ENCODE measurements at places on chromosomes 11 and 22.

- DNase-seq, result no peak
Measured at GRCh38 chr11:25357133-25357532, 860.3 kb downstream of the LUZP2 start.

DNA sequence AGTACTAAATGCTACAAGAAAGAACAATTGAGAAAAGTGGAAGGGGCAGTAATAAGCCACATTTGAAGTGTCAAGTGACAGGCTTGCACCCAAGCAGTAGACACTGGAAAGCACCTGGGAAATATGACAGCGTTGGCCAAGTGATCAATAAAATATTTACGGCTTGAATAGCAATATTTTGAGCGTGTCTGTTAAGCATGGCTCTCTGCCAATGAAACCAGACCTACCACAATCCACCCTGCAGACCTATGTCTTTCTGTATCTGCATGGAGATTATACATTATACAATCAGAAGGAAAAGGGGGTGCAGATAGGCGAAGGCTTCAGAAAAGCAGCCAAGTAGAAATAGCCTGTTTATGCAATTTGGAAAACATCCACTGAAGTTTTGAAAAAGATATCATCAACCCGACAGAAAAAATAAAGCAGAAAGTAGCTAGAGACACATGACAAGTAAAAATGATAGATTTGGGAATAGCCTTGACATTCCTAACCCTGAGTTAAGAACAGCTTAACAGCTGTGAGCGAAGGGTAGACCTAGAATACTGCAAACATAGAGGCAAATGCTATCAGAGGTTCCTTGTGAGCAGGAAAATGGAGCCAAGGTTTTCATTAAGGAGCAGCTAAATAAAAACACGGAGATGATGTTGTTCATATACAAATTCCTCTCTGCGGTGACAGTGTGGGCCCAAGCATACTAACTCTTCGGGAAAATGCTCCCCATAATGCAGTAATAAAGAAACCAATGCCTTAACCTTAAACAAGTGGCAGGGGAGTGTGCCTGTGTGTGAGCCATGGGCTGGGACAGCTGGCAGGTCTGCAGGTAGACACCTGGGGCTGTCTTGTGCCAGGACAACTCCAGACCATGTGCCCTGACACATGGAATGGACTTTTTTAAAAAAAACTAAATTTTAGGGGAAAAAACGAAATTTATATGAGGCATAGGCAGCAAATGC is 71.3 kb downstream of the ETS1 start:
- DNase-seq, result no peak

DNA sequence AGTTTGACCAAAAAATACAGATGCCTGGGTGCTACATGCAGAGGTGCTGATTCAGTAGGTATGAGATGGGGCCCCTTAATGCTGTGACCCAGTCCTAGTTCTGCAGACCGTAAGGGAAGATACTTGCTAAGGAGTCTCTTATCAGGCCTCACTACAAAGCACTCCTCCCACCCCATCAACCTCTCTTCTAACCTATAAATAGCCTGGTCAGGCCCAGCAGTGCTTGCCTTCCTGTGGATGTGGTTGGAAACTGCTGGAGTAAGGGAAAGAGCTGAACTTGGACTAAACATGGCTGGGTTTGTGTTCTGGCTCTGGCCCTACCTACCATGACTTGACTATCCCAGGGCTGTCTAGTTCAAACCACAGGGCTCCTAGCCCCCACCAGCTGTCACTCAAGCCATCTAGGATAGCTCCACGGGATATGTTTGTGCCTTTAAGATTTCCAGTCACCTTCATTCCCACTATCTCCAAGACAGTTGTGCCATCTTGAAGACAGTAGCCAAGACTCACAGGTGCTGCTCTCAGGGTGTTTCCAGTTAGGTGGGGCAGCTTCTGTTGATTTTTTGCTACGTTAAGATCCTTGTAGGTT is 9.5 kb upstream of the DKK3 start:
- no peak for DNase-seq

GRCh38 chr11:118226781-118227180 is 2.0 kb upstream of the JAML start:
- no peak for DNase-seq

DNA sequence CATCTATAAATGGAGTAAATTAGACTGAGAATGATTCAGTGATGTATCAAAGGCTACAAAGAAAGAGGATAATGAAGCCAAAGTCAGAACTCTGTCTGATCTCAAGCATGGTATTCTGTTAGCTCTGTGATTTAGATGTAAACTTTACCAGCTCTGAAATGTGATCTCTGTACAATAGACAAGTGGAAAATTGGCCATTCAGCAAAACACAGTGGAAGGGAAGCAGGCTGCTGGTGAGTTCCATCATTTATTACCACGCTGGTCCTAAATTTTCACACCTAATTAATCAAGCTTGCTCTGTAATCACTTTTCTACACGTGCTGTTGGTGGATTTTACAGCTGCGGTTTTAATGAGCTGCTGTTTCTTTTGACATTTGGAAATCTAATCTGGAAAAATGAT is 145.1 kb upstream of the OPCML start:
- DNase-seq, result no peak

DNA sequence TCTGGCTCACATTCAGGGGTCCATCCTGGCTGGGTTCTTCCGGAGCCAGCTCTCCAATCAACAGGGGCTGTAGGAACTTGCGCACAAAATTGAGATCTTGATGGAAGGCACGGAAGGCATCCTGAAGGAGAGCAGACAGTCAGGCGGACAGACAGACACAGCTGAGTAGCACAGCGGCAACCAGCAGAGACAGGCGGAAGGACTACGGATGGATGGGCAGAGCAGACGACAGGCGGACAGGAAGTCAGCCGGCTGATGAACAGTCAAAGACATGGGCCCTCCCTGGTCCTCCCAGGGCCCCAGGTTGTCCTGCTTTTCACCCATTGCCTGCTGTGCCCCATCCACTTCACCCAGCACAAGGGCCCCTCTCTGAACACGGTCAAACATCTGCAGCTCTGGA is 11.3 kb downstream of the FADS3 start:
- no peak for DNase-seq

GRCh38 chr11:7437696-7438095 is 47.6 kb upstream of the OLFML1 start:
- DNase-seq, result no peak

- no peak for DNase-seq
Measured at GRCh38 chr11:123559523-123559955, 94.9 kb downstream of the SCN3B start.

DNA sequence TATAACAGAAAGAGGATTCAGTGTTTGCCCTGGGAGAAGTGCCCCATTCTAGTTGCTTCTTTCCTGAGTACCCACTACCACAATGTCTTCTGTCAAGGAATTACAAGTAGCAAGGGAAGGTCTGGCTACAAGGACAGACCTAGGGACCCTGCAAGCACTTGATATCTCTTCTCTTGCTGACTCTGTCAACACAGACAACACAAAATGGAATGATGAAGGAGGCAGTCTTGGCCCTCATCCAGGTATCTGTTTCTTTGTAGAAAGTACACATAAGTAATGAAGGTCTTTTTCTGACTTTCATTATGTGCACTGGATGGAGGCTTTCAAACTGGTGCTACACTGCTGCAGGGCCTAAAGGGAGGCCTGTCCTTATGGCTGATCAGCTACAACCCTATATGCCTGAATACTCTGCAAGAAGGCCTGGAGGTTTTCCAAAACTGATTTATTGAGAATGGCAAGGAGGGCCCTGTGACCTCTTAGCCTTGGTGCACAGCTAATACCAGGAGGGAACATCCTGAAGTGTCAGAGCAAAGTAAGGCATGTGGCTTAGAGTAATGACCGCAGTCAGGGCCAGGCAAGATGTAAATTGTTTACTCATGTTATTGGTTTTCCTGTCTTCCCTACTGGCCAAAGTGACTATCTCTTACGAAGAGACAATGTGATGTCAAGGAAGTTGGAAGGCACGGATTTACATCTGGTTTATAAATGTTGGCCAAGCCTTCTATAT is 31.2 kb downstream of the GAB2 start:
- DNase-seq, result no peak

GRCh38 chr22:25494774-25495173 is 69.7 kb upstream of the GRK3 start:
- DNase-seq, result no peak

DNA sequence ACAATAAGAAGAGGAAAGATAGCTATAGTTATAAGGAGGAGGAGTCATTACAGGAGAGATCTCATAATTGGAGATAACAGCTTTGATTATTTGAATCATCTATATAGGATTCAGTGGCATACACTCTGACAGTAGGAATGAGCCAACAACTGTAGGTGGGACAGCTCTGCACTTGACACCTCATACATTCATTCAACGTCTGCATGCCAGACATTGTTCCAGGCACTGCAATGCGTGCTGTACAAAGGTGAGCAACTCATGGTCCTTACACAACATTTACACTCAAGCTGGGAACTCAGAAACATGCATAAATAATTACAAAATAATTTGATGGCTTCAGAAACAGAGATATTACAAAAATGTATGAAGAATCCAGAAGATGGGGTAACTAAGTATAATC is 154.3 kb downstream of the MSANTD4 start:
- DNase-seq, result no peak

GRCh38 chr22:39994041-39994565 is 651 bp upstream of the FAM83F start:
- peak; percentile 67 for DNase-seq

DNA sequence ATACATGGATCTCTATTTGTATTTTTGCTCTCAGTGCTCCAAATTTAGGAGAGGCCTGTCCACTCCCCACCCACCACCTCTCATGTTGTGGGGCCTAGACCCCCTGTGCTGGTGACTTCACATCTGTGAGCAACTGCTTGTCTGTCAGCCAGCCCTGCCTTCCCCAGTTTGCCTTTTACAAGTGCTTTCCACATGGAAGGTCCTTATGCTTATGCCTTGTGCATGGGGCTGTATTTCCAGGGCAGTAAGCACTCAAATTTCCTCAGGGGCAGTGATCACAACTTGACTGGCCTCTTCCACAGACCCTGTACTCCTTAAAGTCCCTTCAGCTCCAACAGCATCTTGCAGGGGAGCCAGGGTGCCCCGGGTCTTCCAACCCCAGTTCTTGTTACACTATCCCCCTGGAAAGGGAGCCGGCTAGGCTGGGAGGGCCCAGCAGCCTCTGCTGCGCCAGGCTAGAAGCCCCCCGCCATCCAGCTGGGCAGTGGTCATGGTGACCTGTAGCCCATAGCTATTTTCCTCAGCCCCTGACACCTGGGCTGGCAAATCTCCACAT is 29.9 kb downstream of the GDPD5 start:
- DNase-seq, result no peak

DNA sequence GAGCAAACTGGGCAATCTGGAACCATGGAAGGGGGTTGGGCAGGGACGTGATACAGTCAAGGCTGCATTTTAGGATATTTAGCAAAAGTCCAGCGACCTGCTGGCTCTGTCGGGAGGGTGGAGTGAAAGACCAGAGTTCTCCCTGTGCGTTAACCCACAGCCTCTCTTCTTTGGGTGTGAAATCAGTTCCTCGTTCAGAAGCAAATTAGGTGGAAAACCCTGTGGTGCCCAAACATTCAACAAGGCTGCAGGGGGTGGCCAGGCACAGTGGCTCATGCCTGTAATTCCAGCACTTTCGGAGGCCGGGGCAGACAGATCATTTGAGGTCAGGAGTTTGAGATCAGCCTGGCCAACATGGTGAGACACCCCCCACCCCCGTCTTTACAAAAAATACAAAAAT is 5.9 kb downstream of the TMEM151A start:
- no peak for DNase-seq

- no peak for DNase-seq
Measured at GRCh38 chr22:46547883-46548244, 10.4 kb upstream of the CELSR1 start.

- DNase-seq, result no peak
Measured at GRCh38 chr22:46198274-46198673, 47.9 kb downstream of the PPARA start.
